NCI-H1436 treated with DMSO at 0.1 percent for 48 hours (cell line): ENCODE measurements at places on chromosomes 5 and 9.

- no peak for DNase-seq
Observed at GRCh38 chr9:121282277-121283079, 14.5 kb downstream of the GSN start.

DNA sequence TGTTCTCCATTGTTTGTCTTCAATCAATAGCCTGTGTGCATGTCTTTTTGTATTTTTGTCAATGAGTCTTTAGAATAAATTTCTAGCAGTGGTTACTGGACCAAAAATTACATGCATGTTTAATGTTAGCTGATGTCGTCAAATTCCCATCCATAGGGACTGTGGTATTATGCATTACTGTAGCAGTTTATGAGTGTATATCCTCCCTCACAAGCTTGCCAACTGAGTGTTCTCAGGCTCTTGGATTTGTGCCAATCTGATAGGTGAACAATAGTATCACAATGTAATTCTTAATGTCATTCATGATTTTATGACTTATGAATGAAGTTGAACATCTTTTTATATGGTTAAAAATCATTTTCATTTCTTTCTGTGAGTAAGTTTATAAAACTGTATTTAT lies 13.0 kb downstream of the SNX24 start:
- no peak for DNase-seq

DNA sequence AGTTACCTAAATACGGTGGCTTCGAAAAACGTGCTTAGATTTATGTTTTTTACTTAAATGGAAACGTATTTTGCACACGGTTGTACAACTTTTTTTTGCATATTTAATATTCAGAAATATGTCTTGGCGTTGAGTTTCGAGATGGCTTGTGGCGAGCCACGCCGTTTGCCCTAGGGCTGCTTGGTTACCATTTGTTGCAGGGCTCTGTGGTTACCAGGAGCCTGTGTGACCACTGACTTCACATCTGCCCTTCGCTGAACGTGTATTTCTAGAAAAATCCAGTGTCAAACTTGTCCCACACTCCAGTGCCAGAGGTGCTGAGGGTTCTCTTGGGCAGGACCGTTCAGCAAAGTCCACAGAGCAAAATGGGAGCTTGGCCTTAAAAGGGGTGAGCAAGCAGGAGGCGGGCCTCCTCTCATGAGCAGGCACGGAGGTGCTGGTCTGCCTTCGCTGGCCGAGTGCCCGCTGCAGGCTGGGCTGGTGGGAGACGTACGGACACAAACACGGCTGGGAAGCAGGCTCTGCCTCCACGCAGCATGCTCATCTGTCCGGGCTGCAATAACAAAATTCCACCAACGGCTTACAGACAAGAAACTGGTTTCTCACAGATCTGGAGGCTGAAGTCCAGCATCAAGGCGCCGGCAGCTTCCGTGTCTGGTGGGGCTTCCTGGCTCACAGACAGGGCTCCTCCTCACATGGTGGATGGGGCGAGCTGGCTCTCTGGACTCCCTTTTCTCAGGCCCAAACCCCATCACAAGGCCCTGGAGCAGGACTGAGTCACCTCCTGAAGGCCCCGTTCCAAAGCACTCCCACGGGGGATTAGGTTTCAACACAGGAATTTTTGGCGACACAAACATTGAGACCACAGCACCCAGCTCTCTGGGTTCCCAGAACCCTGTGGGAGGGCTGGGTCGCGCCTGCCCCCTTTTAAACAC lies 5.4 kb downstream of the MRPL36 start:
- no peak for DNase-seq

GRCh38 chr5:32330126-32330971 lies 17.6 kb upstream of the MTMR12 start:
- DNase-seq = no peak

GRCh38 chr5:123518111-123518510 lies 6.1 kb downstream of the CSNK1G3 start:
- no peak for DNase-seq

DNA sequence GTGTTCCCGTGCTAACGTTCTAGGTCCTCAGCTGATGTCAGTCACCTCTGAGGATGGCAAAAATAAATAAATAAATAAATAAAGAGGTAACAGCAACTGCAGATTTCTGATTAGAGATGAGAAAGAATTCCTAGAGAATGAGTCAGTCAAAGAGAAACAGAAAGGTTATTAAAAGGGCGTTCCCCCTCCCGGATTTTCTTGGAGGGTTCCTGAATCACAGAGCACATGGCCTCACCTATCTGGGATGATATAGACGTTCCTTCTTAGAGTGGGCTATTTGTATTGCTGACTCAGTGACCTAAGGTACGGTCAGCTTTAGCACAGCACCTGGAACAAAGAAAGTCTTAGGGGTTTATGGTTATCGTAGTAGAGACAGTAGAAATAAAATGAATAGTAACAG lies 30.6 kb downstream of the HTR4 start:
- DNase-seq = no peak

GRCh38 chr5:180083529-180084060 lies 12.0 kb upstream of the RNF130 start:
- no peak for DNase-seq

DNA sequence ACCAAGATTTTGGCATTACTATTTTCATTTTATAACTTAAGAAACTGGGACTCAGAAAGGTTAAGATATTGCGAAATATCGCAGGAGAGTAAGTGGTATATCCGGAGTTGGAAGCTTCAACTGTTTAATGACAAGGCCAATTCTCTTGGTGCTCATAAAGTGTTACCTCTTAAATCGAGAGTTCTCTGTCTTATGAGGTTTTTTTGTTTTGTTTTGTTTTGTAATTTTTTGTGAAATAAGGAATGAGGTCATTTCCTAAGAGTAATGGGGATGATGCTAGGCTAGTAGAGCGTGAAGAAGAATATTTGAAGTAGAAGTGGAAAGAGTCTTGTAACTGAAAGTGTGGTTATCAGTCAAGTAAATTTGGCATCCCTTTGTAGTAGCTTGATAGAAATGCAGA lies 183.2 kb upstream of the DAB2 start:
- no peak for DNase-seq

GRCh38 chr9:120438836-120439546 lies 141.0 kb downstream of the CDK5RAP2 start:
- no peak for DNase-seq

GRCh38 chr5:66867618-66868322 lies 271.6 kb downstream of the MAST4 start:
- DNase-seq = no peak

- no peak for DNase-seq
Observed at GRCh38 chr9:68706363-68707201, 1.5 kb downstream of the PIP5K1B start.

GRCh38 chr5:158987231-158987630 lies 112.5 kb downstream of the EBF1 start:
- DNase-seq = no peak

DNA sequence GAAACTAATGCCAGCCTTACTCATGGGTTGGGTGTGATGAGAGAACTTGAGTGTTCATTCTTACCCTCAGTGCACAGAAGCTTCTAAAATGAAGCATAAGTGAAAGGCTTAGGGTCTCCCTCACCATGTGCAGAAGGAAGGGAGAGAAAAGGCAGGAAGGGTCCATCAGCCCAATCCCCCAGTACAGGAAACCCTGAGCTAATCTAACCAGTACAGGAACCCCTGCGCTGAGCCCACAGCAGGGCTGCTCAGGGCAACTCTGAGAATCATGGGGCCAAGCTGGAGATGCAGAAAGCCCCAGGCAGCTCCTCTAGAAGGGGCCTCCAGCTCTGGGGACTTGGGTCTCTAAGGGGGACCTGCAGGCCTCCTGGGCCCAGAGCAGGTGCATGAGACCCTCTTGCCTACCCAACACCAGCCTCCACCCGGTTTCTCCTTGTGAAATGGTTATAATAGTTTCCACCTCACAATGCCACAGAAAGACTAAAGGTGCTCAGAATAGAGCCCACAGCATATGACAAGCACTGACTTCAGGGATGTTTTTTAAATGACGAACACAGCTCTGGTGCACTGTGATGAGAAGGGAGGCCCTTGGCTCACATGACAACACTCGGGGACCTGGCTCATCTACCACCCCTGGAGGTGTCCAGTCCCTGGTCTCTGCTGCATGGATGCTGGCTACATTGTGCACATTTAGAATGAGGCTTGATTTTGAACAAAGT lies 190.1 kb downstream of the ACTL7B start:
- no peak for DNase-seq

- no peak for DNase-seq
Observed at GRCh38 chr5:42982107-42982622, 58.0 kb downstream of the ANXA2R start.

GRCh38 chr5:40554813-40555212 lies 124.9 kb upstream of the PTGER4 start:
- no peak for DNase-seq

DNA sequence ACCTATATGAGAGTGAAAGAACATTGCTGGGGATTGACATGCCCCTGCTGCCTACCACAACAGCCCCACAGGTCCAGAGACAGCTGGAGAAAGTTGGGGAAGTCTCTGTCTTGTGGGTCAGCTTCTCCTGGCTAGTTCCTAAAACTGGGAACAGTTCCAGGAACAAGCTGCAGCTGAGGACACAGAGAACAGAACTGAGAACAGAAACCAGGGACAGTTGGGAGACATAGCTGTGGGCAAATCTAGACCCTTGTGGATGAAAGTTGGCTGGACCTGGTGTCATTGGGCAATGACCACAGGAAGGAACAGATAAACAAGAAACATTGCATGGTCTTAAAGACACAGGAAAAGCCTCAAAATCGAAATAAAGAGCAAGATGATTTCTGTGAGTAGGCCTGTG lies 58.3 kb upstream of the MOCS2 start:
- DNase-seq = no peak

GRCh38 chr5:143739746-143740145 lies 72.2 kb upstream of the HMHB1 start:
- DNase-seq = no peak

- DNase-seq = no peak
Observed at GRCh38 chr9:68720656-68721313, 15.7 kb downstream of the PIP5K1B start.

GRCh38 chr9:74824654-74825053 lies 63.1 kb downstream of the TRPM6 start:
- DNase-seq = no peak

- no peak for DNase-seq
Observed at GRCh38 chr9:33611358-33611757, 87.3 kb downstream of the ANKRD18B start.

GRCh38 chr5:148146487-148146886 lies 21.9 kb upstream of the SPINK14 start:
- DNase-seq = no peak

GRCh38 chr5:178110-178509 lies 13.2 kb upstream of the LRRC14B start:
- DNase-seq = no peak

- no peak for DNase-seq
Observed at GRCh38 chr9:85108746-85109145, 439.2 kb downstream of the NTRK2 start.

DNA sequence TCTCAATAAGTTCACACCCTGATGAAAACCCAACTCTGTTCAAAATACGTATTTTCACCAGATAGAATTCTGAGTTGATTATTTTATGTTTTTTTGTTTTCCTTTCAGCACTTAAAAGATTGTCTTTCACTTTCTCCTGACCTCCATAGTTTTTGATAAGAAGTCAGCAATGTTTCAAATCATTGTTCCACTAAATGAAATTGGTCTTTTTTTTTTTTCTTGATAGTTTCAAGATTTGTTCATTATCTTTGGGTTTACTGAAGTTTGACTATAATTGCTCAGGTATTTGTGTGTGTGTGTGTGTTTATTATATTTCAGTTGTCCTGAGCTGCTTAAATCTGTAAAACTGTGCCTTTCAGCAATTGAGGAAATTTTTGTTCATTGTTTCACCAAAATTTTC lies 498.7 kb downstream of the TLE1 start:
- no peak for DNase-seq

- DNase-seq = no peak
Observed at GRCh38 chr9:89576404-89576839, 28.4 kb upstream of the GADD45G start.

GRCh38 chr5:54667136-54667535 lies 149.6 kb downstream of the SNX18 start:
- no peak for DNase-seq

DNA sequence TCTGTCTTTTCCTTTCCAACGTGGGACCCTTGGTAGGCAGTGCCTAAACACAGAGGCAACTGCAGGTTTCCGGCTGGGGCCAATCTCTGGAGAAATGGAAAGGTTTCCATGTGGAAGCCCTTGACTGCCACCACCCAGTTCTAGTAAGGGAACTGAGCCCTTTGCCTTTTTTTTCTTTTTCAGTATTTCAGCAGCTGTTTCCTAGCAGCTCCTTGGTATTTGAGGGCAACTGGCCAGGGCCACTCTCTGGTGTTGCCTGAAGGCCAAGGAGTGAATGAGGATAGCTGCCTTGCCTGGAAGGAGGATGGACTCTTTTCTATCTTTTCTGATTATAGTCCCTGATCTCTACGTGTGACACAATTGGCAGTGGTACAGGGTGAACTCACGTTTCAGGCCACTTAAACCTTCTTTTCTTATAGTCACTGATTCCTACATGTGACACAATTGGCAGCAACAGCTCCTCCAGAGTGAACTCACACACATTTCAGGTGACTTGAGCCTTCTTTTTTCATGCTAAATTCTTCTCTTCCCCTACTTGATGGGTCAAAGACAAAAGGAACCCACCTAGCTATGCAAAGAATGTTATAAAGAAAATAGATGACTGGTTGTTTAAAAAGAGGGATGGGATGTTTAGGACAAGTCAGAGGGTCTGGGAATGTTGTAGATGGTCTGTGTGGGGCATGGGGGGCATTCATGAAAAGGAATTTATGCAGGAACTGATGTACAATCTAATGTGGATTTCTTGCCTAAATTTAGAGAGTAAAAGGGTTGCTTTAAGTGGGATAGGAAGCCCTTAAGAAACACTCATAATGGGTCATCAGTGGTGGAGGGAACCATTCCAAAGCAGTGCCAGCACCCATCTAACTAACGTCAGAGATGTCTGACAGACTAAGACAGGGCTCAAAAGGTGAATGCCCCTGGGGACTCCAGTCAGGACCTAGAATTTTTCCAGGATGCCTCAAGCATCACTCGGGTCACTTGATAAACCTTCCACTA lies 190.1 kb downstream of the TMEM232 start:
- no peak for DNase-seq
